ENCODE measurements at places on chromosomes 16 and 17.

DNA sequence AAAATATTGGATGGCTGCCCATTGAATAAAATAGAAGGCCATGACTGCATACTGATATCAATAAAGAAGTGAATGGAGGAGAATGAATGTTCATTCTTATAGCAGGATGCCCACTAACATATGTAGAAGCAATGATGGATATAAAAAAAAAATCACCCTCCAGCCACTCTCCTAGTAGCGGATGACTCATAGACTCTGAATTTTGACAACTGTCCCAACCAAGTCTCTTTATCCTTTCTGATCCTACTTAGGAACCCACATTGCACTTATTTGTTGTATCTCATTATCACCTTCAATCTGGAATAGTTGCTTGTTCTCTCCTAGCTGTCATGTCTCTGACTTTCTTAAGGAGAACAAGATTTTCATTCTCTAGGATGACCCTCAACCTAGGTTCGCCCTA lies 429.9 kb downstream of the HS3ST3B1 start:
- no peak for DNase-seq

GRCh38 chr17:20010099-20010863 lies 1.1 kb downstream of the SPECC1 start:
- no peak for DNase-seq

DNA sequence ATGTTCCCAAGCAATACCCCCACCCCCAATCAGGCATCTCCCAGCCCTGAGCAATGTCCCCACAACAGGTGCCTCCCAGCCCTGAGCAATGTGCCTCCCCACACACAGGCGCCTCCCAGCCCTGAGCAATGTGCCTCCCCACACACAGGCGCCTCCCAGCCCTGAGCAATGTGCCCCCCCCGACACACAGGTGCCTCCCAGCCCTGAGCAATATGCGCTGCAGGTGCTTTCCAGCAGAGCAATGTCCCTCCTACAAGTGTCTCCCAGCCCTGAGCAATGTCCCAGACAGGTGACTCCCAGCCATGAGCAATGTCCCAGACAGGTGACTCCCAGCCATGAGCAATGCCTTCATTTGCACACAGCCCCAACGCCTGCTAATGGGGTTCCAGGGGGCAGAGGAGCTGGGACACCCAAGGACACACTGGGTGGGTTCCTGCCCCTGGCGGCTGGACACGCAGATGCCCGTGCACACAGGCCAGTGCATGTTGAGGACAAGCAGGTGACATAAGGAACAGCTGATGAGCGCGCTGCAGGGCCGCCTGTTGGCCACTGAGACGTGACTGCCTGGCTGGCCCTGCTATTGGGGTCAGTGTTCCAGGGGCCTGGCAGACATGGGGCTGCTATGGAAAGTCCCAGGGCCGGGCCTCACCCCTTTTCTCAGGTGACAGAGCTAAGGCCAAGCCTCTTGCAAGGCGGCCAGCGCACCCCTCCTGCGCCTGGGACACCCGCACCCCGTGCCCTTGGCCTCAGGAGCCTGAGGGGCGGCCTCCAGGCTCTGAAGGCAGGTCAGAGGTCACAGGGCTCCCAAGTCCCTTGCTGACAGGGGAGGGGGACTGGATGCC lies 26.9 kb upstream of the PABPN1L start:
- DNase-seq: no peak

DNA sequence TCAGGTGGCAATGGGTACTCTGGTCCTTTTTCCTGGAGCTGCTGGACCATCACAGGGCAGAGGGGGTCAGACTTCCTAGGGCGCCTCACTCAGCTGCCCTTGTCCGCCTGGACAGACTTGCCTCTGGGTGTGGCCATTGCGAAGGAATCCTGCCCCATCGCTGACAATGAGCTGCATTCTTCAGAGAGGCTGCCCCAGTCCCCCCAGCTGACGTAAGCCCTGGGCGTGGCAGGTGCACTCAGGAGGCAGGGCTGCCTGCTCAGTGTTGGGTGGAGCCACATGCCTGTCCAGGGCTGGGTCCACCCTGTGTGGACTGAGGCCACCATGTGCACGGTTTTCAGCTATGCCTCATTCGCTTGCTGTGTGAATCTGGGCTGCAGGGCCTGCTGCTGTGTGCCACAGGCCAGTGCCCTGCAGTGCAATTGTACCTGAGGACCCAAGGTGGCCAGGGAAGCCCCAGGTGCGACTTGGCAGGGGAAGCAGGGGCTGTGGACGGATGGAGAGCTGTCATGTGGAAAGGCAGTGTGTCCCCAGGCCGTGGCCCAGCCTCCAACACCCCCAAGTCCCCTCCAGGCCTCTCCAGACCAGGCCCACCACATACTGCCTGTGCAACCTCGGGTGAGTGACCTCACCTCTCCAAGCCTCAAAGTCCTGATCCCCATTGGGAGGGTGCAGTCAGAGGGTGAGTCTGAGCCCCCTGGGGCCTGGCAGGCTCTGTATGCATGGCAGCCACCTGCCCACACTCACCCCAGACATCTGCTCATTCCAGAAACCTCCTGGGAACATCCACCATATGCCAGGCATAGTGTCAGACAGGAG lies 14.0 kb upstream of the MPRIP start:
- no peak for DNase-seq

- no peak for DNase-seq
These were observed 223.5 kb upstream of the N4BP1 start for GRCh38 chr16:48833461-48833860.

GRCh38 chr16:28258567-28258966 lies 33.8 kb upstream of the SBK1 start:
- no peak for DNase-seq

- DNase-seq: no peak
These were observed 296.3 kb upstream of the AXIN2 start for GRCh38 chr17:65857718-65858117.
